Activated T-helper 17 cell treated with anti-CD3 and anti-CD28 coated beads, Interleukin-2, amount 50 U/mL, for 72 hours (primary cell): ENCODE measurements at places on chromosomes 13 and 19.

GRCh38 chr13:22061806-22062391 is 391.0 kb downstream of the FGF9 start:
- peak; percentile 22 for ATAC-seq

- no peak for ATAC-seq
These were observed 55.8 kb downstream of the MTMR6 start for GRCh38 chr13:25231517-25231916.

- ATAC-seq = no peak
These were observed 1.9 kb upstream of the ZNF552 start for GRCh38 chr19:57816652-57817051.

DNA sequence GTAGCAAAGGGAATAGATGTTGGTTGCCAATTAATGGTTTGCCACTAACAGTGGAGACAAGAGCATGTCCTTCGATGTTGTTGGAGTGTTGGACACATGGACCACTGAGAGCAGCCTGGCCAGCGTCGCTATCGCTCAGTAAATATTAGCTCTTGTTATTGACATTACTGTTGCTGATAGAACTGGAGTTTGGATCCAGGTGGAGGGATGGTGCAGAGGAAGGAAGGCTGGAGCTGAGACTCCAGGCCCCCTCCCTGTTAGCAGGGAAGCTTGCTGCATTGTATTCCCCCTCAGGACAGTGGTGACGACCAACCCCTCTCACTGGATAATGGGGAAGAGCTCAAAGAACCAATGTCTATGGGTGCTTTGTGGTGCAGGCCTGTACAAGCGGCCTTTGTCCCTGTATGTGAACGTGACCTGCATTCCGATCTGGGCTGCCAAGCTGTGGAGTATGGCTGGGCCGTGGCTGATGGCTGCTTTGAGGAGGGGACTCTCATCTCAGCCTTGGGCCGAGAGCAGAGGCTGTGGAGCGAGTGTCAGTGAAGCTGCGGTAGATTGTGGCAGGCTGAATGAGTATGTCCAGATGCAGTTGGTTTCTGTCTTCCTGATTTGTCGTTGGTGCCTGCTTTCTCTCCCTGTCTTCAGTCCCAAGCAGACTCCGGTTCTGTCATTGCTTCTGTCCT is 7.0 kb downstream of the CLASRP start:
- no peak for ATAC-seq

GRCh38 chr19:290372-291005 is 714 bp downstream of the PLPP2 start:
- peak; percentile 44 for ATAC-seq

DNA sequence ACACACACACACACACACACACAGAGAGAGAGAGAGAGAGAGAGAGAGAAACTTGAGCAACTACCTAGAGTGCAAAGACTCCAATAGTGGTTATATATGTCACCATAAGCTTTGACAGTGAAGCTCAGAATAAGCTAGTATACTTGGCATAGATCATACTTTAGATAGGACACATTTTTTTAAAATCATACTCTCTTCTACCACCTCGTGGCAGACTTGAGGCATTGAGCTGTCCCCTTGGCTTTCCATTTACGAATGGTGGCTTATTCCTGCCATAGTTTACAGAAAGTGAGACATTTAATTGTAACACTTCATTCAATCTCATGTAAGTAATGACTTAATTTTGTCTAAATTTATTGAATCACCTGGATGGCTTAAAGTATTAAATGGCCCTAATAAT is 108.2 kb downstream of the EDNRB start:
- peak; percentile 35 for ATAC-seq

DNA sequence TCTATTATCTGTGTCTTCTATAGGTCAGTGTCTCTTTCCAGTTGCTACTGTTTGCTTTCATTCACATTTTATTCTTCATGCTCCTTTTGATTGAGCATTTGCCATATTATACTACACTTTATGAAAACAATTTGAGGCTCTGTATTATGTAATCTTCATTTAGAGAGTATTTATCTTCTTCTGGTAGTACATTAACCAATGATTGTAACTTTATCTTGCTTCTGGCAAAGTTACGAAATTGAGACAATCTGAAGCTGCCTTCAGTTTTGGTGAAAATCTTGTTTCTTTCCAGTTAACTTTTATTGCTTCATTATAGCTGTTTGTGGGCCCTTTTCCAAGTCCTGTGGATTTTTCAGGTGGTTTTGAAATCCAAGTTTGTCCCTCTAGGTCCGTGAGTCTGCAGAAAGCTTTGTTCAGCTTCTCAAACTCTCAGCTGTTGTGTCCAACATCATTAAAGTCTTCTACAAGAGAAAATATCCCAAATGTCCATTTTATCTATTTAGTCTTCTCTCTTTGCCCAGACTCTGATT is 1255.4 kb upstream of the SPRY2 start:
- ATAC-seq = no peak

- peak; percentile 77 for ATAC-seq
These were observed 161.5 kb downstream of the KATNAL1 start for GRCh38 chr13:30145709-30146367.

DNA sequence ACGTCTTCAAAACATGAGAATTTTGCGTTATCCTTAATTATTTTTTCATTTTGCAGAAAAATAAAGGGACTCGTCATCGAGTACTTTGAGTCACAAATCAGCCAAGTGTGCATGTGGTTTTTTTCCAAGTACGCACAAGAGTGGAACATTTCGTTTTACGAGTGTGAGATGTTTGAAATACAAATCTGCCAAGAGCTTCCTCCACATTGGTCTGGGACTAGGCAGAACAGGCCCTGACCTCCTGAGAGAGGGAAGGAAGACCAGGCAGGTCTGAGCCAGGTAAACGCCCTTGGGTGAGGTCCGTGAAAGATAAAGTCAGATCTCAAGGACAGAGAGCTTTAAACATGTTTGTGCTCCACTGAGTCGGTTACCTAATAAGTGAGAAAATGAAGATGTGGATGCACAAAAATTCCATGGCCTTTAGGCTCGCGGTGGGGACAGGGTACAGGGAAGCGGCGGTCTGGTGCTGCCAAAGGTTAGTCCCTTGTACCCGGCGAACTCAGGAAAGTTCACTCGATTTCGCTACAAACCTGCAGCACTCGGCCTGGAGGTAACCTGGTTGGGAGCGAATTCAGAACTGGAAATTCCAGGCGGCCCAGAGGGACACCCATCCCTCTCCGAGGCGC is 473 bp upstream of the ITM2B start:
- ATAC-seq = peak; percentile 20

- no peak for ATAC-seq
These were observed 382.9 kb downstream of the OLFM4 start for GRCh38 chr13:53411463-53411862.

DNA sequence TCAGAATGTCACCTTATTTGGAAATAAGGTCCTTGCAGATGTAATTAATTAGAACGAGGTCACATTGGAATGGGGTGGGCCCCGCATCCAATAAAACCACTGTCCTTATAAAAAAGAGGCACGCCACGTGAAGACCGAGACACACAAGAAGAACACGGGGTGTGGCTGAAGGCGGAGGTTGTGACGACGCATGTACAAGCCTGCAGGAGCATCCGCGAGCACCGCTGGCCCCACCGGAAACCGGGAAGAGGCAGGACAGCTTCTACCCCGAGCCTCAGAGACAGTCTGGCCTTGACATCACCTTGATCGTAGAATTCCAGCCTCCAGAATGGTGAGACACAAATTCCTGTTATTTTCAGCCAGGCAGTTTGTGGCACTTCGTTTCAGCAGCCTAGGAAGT is 177.9 kb downstream of the COL4A1 start:
- ATAC-seq = no peak

- ATAC-seq = no peak
These were observed 21.0 kb downstream of the SMIM24 start for GRCh38 chr19:3459089-3459881.

DNA sequence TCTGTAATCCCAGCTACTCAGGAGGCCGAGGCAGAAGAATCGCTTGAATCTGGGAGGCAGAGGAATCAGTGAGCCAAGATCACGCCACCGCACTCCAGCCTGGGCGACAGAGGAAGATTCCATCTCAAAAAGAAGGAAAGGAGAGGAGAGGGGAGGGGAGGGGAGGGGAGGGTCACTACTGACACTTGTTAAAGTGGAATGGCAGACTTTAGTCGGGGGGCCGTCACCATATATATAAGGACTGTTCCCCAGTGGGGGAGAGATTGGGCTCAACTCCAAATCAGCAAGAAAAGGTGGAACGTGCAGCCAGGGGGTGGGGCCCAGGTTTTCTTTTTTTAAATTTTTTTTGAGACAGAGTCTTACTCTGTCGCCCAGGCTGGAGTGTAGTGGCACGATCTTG is 26.2 kb downstream of the TPT1 start:
- no peak for ATAC-seq

DNA sequence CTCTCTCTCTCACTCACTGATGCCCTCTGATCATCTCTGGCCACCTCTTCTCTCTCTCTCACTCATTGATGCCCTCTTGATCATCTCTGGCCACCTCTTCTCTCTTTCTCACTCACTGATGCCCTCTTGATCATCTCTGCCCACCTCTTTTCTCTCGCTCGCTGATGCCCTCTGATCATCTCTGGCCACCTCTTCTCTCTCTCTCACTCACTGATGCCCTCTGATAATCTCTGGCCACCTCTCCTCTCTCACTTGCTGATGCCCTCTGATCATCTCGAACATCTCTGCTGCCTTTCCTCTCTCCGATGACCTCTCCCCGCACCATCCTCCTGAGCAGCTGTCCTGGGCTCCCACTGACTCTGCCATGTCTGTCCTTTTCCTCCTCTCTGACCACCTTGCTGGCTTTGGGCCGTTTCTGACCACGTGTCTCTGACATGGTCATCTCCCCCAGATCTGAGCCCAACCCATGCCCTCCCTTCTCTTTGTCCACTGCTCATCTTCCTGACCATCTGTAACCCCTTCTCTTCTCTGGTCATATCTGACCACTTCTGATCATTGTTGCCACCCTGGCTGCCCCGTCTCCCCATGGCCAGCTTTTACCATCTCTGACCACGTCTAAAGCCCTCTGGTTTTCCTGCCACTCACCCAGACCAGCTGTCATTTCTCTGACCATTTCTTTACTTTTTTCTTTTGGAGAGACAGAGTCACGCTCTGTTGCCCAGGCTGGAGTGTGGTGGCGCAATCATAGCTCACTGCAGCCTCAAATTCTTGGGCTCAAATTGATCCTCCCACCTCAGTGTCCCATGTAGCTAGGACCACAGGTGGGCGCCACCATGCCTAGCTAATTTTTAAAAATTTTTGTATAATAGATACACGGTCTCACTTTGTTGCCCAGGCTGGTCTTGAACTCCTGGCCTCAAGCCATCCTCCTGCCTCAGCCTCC is 2.4 kb downstream of the LRFN3 start:
- no peak for ATAC-seq

GRCh38 chr19:9187191-9187590 is 8.4 kb downstream of the OR7D2 start:
- no peak for ATAC-seq

- ATAC-seq = no peak
These were observed 9.7 kb downstream of the MKNK2 start for GRCh38 chr19:2041433-2041682.

- no peak for ATAC-seq
These were observed 8.9 kb upstream of the NR2F6 start for GRCh38 chr19:17254636-17255035.

DNA sequence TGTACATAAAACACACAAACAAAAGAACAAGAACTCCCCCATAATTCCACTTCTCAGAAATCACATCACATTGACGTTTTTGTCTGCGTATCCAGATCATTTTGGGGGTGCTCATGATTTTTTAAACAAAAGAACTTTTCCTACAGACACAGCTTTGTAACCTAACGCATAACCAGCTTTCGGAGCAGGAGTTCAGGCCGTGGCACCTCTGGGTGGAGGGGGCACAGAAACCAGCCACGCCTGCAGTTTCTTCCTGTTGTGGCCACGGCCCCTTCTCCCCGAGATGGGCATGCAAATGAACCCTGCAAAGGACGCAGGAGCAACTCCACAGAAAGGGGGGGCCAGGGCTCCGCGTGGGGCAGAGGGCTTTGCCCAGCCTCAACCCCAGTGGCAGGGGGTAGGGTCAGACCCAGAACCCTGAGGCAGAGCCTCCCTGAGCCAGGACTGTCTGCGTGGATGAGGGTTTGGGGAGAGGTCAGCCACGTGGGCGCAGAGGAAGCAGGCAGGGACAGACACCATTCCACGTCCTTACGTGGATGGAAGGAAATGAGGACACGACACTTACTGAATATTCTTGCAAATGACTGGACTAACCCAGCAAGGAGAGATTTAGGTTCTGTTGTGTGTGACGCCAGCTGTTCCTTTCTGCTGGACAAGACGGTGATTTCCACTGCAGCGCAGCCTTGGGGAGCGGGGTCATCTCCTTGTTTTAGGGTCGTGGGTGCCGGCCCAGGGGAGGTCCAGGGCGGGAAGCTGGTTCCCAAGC is 64.4 kb downstream of the RASA3 start:
- ATAC-seq = peak; percentile 17

GRCh38 chr19:12833418-12833737 is 1.0 kb downstream of the RTBDN start:
- ATAC-seq = no peak

DNA sequence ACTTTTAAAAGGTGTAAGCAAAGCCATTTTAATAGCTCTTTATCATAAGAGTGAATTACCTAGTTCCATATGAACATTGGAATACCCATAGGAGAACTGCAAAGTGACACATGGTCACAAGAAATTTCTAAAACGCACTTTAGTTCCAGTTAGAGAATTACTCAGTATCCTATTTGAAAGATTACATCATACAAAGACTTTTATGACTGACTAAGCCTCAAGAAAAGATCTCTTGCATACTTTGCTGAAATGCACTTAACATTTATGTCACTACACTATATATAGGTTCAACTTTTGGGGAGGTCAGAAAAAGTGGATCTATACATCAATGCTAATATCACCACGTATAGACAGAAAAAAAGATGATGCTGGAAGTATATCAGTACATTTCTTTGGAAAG is 7.1 kb downstream of the PCDH9 start:
- no peak for ATAC-seq

DNA sequence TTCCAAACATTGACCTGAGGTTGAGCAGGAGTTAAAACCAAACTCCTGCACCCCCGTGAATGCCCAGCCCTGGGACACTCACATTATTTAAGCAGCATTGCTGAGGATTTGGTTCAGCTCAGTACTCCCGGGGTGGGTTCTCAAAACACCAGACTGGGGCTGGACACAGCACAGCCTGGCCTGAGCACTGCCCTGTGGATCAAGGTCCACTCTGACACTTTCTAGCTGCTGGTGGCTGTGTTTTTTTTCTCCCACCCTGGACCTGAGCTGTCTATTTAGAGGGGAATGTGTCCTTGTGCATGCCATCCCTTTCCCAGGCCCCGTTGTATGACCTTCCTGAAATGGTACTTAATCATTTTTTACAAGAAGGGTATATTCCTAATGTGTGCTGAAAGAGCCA is 94.7 kb upstream of the GJB6 start:
- no peak for ATAC-seq

GRCh38 chr13:102386461-102386860 is 15.4 kb downstream of the FGF14 start:
- no peak for ATAC-seq

DNA sequence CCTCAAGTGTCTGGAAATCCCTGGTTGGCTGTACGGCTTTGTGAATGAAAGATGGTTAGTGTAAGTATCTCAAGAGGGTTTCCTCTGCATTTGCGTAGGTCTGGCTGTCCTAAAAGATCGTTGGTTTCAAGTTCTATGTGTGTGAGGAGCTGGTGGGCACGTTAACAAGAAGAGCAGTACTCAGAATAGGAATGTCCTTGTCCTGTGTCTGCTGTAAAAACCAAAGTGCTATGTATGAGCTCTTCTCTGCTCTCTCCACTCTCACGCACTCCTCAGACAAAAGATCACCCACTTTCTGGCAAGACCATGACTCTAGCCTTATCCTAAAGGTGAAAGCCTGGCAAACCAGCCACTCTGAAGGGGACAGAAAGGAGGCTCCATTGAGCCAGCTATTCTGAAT is 39.1 kb downstream of the USP12 start:
- ATAC-seq = peak; percentile 64
